T follicular helper cell (primary cell): ENCODE measurements at places on chromosomes 2 and 18.

DNA sequence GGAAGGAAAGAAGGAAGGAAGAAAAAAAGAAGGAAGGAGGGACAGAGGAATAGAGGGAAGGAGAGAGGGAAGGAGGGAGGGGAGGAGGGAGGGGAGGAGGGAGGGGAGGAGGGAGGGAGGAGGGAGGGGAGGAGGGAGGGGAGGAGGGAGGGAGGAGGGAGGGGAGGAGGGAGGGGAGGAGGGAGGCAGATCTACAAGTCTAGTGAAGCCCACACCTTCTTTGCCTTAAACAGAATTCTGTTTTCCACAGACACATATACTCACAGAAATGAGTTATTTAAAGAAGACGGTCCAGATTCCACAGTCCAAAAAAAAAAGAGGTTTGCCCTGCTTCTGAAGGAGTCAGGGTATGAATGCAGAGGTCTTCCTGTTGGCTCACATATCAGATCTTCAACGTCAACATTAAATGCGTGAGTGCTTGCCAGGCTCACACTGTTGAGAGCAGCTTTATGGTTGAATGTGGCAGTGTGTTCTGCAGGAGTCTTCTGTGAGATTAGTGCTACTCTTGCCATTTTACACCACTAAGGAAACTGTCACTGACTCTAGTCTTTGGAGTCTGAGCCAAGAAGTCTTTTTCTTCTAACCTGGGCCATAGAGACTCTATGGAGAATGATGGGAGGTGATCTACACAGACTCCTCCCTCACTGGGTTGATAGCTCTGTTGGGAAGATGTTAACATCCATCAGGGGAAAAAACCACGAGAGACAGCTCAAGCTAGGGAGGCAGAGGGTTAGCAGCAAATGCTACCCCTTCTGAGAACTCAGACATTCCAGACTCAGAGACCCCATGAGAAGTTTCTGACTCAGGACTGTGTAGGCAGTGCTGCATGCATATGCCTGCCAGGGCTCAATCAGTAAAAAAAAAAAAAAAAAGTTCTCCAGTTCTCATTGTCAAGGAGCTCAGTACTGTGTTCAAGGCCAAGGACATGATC lies 23.3 kb downstream of the PAX8 start:
- no peak for DNase-seq

GRCh38 chr2:10372203-10372861 lies 69.6 kb downstream of the HPCAL1 start:
- no peak for DNase-seq

GRCh38 chr2:181896286-181896685 lies 4.8 kb downstream of the ITPRID2 start:
- DNase-seq, result no peak

- DNase-seq, result no peak
Observed at GRCh38 chr18:62512996-62513395, 9.8 kb upstream of the ZCCHC2 start.

DNA sequence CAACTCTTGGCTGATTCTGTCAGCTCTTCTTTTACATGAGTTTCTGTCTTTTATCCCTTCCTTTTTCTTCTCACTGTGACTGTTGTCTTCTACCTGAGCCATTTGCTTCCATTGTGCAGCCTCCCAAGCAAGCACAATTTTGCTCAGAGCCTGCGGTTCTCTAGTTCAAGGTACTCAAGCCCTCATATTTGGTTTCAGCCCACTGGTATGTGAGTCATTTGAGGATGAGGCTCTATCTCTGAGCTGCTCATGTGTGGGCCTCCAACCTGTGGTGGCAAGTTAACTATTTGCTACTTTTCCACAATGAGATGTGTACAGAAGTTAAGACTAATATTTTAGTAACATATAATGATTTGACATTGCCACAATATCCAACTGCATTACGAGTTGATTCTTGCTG lies 183.0 kb downstream of the PHLPP1 start:
- DNase-seq, result no peak

GRCh38 chr2:217365656-217366055 lies 505.8 kb upstream of the TNP1 start:
- DNase-seq, result no peak
